Stimulated activated CD8-positive, alpha-beta memory T cell treated with anti-CD3 and anti-CD28 coated beads, Interleukin-2, amount 100 ng/mL, for 1 hour (primary cell): ENCODE measurements at places on chromosomes 12 and 14.

DNA sequence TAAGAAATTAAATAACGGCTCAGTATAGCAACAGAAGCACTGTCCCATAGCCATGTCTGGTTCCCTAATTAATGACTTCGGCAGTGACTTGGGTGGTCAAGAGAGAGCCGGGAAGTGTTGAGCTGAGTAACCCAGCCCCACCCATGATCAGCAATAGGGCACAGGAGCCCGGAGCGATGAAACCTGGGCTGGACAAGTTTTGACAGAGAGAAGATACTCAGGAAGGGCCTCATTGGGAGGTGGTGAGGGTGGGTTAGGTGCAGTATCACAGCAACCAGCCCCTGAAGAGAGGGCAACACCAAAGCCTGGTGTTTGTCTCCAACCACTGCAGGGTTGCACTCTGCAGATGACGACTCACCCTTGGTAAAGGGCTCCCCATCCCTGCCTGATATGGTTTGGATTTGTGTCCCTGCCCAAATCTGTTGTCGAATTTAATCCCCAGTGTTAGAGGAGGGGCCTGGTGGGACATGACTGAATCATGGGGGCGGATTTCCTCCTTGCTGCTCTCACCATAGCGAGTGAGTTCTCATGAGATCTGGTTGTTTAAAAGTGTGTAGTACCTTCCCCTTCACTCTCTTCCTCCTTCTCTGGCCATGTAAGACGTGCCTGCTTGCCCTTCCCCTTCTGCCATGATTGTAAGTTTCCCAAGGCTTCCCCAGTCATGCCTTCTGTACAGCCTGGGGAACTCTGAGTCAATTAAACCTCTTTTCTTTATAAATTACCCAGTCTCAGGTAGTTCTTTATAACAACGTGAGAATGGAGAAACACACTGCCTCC, 124.9 kb upstream of the MED13L start:
- no peak for DNase-seq

- DNase-seq: no peak
These were observed 11.3 kb upstream of the USP15 start for GRCh38 chr12:62248873-62249272.

DNA sequence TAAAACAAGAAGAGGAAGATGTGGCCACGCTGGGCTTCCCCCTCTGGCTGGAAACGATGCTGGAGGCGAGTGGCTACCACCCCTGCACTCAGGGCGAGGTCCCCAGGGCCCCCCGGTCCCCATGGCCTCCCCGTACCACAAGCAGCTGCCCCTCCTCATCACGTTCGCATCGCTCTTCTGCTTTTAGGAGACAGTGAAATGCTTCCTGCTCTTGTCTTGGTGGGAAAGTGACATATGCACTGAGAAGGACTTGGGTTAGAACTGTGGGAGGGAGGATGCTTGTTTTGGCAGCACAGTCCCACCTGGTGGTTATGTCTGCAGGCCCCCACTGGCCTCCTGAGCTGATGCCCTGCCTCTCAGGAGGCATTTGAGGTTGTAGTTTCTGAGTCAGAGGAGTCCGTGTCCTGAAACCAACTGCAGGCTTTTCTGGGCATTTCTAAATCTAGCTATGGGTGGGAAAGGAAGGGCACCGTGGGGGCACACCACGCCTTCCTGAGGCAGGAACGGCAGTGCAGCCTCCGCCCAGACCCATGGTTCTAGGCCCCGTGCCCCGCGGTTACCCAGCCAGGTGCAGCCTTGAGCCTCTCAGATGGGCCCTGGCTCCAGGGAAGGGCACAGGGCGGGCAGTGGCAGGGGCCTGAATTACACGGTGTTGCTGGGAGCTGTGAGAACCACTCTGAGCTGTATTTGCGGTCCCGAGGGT, 139.3 kb downstream of the ADGRD1 start:
- DNase-seq: no peak

- DNase-seq: no peak
These were observed at the start of gene LRCOL1 for GRCh38 chr12:132610051-132610759. LRCOL1 (minus strand) TSS chr12:132610582; CDS start chr12:132606251, 4,331 bp downstream.

DNA sequence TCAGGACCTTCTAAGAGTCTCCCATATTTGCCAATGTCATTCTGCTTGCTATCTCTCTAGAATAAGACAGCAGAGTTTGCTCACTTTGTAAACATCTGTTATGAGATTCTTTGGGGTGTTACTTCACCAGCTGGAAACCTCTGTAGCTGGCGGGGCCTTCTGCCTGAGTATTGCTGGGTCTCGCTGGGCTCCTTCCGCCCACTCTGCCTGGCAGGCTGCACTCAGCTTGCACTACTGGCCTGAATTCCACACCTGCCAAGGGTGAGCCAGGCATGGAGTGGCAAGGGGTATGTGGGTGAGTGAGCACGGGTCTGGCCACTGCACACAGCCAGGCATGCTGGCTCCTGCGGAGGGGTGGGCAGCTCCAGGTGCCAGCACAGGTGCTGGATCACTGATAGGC, 267.3 kb upstream of the PDE3A start:
- DNase-seq: no peak

DNA sequence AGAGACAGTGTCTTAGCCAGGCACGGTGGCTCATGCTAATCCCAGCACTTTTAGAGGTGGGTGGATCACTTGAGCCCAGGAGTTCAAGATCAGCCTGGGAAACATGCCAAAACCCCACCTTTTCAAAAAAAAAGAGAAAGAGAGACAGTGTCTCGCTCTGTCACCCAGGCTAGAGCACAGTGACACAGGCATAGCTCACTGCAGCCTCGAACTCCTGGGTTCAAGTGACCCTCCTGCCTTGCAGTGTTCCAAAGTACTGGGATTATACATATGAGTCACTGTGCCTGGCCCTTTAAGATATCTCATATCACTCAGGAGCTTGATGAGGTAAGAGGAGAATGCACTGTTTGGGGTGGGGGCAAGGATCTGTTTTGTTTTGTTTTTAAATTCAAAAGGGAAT, 48.1 kb upstream of the LTBP2 start:
- no peak for DNase-seq

- DNase-seq: no peak
These were observed 84.1 kb upstream of the SLC38A2 start for GRCh38 chr12:46456356-46457334.

- DNase-seq: no peak
These were observed 102.7 kb downstream of the LRRIQ1 start for GRCh38 chr12:85138833-85139232.

GRCh38 chr12:58764100-58764953, 156.0 kb downstream of the LRIG3 start:
- no peak for DNase-seq

DNA sequence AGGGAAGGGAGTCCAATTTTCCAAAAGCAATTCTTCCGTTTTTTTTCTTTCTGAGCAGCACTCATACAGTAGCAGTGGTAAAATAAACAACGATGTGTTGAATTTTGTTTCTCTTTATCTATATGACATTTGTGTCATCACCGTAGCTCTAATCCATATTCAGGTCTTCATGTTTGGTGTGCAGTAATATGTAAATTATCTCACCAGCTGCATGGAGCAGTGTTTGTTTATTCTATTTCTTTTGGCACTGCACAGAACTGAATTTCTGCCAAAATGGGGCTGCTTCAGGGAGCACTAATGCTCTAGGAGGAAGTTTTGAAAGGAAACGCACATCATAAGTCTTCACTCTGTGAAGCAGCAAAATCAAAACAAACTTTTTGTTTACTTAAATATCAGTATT, 130.0 kb upstream of the NPAS3 start:
- DNase-seq: no peak

DNA sequence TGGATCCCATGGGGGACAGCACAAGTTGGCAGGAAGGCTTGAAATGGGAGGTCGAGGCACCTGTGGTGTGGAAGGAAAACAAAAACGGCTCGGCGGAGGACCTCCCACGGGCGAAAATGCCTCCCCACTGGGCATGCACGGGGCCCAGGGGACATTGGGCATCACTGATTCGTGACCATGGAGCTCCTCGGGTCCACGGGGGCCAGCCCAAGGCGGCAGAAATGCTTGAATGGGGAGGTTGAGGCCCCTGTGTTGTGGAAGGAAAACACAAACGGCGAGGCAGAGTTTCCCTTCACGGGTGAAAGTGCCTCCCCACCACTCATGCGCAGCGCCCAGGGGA, 376.0 kb downstream of the ALG10 start:
- DNase-seq: no peak

- no peak for DNase-seq
These were observed 12.0 kb downstream of the CFAP73 start for GRCh38 chr12:113161415-113162016.

- no peak for DNase-seq
These were observed 16.6 kb upstream of the TCP11L2 start for GRCh38 chr12:106285982-106286381.

- peak; percentile 1 for DNase-seq
These were observed 541 bp downstream of the GOLT1B start for GRCh38 chr12:21502164-21502496.
